ENCODE measurements at places on chromosomes 12 and 14.

- no peak for DNase-seq
Measured at GRCh38 chr12:8052679-8053078, 13.5 kb downstream of the C3AR1 start.

DNA sequence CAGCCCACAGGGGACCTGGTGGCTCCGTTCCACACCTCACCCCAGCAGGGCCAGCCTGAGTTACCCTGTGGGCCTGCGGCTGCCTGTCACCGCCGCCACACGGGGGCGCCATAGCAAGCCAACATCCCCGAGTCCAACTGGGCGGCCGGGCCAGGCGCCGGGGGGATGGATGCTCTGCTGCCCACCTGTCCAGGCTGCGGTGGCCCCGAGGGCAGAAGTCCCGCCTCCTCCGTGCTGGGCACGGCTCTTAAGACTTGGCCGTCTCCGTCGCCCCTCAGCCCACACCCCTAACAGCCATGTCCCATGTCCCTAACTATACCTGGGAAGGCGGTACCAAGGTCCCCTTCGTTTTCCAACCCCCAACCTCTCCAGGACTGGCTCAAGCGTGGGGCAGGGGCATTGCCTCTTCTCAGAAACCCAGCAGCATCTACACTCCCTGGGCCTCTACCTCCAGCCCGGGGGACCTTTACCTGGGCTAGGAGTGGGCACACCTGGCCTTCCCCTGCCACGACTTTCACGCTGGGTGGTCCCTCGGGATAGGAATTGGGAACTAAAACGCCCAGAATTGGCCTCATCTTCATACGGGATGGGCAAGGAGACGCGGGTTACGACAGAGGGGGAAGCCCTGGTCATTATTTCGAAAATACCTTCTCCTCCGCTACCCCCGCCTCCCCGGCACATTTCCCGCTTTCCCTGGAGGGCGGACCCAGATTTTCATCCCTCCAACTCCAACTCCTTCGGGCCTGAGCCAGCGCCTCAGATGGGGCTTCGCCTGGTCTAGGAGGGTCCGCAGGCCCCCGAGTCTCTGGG lies 1.1 kb upstream of the CYP46A1 start:
- peak; percentile 74 for DNase-seq

GRCh38 chr14:52395728-52396127 lies 81.6 kb downstream of the PTGER2 start:
- DNase-seq = no peak

DNA sequence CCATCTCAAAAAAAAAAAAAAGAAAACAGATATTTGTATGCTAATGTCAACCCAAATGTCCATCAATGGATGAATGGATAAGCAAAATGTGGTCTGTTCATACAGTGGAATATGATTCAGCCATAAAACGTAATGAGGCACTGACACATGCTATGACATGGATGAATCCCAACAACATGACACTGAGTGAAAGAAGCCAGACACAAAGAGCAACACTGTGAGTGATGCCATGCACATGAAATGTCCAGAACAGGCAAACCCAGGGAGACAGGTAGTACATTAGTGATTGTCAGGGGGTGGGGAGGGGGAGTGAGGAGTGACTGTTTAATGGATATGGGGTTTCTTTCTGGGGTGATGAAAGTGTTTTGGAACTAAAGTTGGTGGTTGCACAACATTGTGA lies 50.2 kb downstream of the ARL6IP4 start:
- DNase-seq = no peak

DNA sequence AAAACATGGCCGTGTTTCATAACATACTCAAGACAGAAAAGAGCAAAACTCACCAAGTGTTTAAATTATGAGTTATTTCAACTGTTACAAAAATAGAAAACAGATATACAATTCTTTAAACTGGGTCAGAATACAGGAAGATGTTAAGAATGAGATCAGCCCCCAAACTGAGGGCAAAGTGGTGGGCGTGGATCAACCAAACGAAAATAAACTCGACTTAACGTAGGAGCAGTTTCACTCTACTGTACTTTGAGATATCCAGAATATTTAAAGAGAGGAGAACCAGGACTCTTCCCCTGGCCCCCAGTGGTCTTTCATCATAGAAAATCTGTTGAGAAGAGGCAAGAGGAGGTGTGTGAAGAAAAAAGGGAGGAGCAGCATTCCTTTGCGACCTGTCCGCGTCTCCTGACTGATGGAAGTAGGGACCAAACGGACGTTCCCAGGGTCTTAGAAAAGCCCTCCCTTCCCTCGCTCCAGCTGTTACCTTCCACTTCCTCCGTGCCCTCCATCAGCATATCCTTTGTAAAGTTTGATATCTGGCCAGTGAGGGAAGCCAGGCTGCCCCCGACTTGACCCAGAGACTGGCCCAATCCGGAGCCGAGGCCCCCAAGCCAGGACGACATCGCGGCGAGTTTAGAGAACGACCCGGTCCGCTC lies 668 bp downstream of the TRIP11 start:
- DNase-seq = no peak

- no peak for DNase-seq
Measured at GRCh38 chr12:100401660-100402059, 44.8 kb downstream of the SLC17A8 start.

DNA sequence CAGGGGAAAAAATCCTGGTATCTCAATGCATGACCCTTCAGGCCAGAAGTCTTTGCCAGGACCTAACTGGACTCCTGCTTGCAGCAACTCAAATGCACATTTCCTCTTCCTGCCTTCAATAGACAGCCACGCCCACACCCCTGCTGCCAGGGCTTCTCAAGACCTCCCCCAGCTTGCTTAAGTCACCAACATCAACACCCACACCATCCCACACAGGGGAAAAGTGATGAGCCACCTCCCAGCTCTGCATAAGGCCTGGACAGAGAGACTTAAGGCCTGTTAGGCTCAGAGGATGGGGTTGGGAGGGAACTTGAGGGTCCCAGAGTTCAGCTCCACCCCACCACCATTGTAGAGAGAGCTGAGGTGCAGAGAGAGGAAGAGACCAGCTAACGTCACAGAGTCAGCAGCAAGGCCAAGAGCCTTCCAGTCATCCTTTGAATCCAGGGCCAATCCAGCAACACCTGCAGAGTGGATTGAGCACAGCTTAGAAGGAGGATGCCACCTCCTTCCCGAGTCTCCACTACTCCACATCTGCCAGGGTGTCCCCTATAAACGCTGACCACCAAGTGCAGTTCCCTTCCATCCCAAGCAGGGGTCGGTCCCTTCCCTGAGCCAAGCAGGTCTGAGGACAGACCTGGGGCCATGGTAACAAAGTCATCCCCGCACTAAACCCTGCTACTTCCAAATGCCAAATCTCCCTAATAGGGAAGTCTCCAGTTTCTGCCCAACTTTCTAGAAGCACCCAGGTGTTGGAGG lies 50.0 kb downstream of the KDM2B start:
- DNase-seq = peak; percentile 47

GRCh38 chr14:62689733-62690132 lies 355.5 kb downstream of the KCNH5 start:
- no peak for DNase-seq

DNA sequence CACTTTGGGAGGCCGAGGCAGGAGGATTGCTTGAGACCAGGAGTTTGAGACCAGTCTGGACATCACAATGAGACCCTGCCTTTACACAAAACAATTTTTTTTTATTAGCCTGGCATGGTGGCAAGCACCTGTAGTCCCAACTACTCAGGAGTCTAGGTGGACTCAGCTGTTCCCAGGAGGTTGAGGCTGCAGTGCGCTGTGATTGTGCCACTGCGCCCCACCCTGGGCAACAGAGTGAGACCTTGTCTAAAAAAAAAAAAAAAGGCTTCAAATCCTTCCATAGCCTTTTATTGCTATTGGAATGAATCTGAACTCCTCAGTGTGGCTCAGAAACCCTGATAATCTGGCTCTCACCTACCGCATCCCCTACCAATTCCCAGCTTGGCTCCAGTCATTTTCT lies 26.1 kb downstream of the AK7 start:
- DNase-seq = no peak

DNA sequence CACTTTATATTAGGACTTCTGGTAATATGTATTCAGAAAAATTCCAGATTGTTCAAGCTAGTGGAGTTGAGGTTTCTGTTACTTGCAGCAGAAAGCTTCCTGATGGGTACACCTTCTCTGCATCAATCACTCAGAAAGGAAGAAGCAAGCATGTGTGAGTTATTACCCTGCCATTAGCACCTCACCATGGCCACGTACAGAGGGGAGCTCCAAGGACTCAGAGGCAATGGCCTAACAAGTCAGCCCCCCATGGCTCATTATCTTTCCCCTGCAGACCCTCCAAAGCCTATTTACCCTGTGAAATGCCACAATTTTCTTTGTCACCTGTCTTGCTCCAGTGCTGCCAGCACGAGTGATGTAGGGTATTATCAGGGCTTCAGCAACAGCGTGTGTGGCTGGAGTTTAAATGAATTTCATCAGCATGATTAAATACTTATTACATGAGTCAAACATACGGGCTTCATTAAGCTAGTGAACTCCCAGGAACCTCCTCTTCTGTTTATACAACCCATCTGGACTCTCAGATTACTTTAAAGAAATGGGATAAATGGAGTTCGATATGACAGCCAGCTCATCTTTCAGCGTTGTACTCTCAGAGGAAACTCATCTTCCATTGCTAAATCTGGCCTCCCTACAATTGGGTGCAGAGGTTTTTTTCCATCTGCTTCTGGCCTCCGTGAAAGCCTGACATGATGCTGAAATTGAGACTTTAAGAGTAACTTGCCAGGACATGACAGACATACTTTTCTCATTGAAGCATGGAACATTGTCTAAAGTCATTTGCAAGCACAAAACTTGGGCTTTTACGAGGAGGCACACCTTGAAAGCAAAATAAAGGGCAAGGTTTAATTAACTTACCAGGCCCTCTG lies 135.9 kb downstream of the TMEM30B start:
- no peak for DNase-seq

- DNase-seq = no peak
Measured at GRCh38 chr12:46504494-46504893, 131.9 kb upstream of the SLC38A2 start.

DNA sequence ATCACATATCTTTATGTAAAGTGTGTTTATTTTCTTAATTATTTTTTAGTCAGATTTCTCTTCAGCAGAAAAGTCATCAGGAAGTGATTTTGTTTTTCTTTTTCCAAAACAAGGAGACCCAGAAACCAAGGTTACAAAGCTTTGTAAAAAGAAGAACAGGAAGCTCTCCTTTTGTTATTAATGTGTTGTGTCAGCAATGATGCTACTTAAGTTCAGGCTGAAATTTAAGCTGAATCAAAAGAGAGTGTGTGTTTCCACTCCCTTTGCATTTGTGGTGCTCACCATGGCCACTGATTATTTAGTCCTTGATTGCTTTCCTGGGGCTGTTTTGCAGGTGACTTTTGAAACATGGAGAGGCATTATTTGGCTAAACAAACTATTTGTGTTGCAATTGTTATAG lies 155.3 kb upstream of the ATP2B1 start:
- DNase-seq = no peak

GRCh38 chr12:96143392-96143791 lies 50.8 kb upstream of the ELK3 start:
- no peak for DNase-seq

DNA sequence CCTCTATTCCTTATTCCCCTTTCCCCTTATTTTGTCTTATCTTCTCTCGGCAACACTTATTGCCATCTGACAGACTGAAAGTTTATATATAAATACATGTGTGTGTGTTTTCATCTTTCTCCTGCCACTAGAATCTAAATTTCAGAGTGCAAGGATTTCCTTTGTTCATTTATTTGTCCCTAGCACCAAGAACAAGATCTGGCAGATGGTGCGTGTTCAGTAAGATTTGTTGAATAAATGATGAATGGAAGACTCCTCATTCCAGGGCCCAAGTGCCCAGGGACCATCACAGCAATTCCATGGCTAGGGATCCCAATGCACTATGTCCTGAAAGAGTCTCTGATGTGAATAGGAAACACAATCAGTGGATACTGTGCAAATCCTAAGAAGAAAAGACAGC lies 97.9 kb upstream of the EEA1 start:
- no peak for DNase-seq

GRCh38 chr14:65840786-65841185 lies 428.3 kb downstream of the FUT8 start:
- DNase-seq = no peak

- DNase-seq = no peak
Measured at GRCh38 chr12:114612062-114612461, 71.9 kb downstream of the TBX3 start.

- no peak for DNase-seq
Measured at GRCh38 chr14:30194741-30195148, 267.1 kb upstream of the PRKD1 start.

All from activated T-helper 1 cell treated with anti-CD3 and anti-CD28 coated beads, Interleukin-2, amount 50 U/mL, for 16 hours (primary cell).